ENCODE measurements at places on chromosomes 13 and 19.

DNA sequence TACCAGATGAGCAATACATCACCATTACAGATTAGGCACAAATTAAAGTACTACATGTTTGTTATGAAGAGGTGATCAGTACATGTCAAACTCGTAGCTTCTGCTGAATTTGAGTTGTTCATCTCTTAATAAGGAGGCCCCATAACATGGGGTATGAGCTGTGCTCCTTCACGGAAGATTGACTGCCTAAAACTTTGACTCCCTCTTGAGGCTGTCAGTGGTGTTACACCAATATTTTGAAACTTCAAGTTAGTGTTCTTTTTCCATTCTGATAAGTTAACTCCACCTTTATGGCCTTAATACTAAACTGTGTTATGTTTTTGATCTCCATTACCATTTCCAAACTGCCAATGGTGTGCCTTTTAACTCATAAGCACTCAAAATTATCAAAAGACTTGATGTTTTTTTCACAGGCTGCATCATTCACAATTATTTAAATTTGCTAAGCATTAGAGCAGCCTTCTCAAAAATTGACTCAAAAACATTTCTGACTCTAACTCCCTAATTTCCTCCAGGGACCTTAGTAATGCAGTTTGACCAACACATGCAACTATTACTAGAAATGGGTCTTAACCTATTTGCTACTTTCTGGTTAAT is 1591.5 kb downstream of the PCDH9 start:
- DNase-seq: no peak

DNA sequence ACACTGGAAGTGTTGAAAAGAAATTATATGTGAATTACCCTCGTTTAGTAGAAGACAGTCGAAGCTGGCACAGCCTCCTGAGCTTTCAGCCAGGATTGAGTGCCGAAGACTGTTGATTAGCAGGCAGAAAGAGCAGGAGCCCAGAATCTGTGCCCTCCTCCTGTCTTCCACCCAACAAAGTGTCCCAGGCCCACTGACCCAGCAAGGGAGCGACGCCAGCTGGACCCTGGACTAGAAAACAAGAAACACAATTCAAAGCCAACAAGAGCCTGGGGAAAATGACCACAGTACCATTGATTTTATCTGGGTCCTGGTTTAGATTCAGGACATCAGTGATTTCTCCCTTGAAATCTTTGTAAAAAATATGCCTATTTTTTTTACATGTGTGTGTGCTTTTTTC is 120.7 kb downstream of the RXFP2 start:
- no peak for DNase-seq

DNA sequence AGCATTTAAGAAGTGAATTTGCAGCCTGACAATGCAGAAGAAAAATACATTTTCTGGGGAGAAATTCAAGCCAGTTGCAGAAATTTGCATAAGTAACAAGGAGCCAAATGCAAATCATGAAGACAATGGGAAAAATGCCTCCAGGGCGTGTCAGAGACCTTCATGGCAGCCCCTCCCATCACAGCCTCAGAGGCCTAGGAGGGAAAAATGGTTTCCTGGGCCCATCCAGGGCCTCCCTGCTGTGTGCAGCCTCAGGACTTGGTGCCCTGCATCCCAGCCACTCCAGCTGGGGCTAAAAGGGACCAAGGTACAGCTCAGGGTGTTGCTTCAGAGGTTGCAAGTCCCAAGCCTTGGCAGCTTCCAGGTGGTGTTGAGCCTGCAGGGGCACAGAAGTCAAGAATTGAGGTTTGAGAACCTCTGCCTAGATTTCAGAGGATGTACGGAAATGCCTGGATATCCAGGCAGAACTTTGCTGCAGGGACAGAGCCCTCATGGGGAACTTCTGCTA is 16.7 kb upstream of the ITM2B start:
- DNase-seq: no peak

DNA sequence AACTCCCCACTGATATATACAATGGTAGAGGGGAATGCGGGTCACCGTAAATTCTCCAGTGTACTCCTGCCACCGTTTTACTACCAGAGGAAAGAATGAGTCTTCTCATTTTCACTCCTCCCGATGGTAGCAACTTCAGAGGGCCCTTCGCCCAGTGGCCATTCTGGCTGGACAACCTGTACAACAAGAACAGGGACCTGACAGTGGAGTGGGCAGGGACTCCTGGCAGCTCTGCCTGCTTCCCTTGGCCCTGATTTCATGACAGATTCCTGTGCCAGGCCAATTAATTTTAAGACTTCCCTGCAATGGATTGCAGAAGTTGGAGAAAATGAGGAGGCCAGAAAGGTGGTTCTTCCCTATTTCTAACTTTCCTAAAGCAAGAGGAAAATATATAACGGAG is 148.9 kb downstream of the GPC6 start:
- DNase-seq: no peak

GRCh38 chr19:48362716-48363499 is 832 bp downstream of the TMEM143 start:
- DNase-seq: peak; percentile 88

- no peak for DNase-seq
Observed at GRCh38 chr13:31418186-31418585, 218.4 kb downstream of the B3GLCT start.

DNA sequence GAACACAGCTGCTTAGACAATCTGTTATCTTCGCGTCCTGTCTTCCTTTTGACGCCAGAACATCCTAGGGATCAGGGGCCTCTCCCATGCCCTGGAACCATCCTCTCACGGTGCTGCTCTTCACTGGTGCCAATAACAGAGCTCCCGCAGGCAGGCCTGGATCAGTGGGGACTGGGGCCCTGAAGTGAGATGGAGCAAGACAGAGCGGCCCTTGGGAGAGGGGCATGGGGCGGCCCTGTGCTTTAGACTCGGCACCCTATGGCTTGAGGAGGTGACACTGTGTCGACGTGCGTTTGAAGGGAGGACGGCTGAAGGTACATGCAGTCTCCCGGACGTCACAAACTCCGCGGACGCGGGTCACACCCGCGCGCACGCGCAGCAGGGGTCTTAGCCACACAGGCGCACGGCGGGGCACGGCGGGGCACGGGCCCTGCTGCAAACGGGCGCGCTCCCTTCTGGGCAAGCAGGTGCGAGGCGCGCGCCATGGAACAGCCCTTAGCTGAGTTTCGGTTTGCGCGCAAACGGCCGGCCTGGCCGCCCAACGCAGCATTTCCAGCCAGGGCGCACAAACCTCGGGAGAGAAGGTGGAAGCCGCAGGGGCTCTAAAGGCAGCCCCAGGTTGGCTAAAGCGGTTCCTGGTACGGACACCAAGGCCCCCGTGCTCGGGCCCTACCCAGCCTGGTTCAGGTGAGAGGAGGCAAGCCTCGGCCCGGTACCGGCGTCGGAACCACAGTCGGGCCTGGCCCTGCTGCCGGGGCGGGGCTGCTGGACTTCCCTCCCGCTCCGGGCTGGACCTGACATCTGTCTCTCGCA is 16.5 kb upstream of the RNF17 start:
- DNase-seq: no peak

DNA sequence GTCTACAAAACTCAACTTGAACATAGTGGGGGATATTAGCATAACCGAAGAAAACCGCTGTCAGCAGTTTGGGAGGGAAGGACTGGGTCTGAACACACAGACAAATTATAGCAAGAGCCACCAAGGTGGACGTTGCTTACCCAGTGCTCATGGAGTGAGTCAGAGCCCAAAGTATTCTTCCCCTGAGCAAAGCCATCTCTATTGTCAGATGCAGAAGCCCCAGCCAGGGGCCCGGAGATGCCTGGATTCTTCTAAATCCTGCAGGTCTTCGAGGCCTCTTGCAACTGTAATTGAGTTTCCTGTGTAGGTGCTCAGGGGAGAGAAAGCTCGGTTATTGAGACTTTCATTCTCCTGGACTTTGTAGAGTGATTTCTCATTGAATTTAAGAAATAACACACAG is 384.5 kb downstream of the IRS2 start:
- DNase-seq: no peak

DNA sequence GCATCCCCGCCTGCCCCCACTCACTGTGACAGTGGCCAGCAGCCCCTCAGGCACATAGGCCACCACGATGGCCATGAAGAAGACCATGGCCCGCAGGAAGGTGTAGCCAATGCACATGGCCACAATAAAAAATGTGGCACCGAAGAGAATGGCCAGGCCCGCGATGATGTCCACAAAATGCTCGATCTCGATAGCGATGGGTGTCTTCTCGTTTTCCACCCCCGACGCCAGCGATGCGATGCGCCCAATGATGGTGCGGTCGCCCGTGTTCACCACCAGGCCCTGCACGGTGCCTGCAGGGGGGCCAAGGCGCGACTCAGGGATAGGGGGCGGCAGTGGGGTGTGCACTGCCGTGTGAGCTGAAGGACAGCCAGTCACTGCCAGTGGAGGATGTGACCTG is 3.7 kb downstream of the ATP4A start:
- DNase-seq: no peak

GRCh38 chr19:5038631-5039271 is 69.8 kb downstream of the KDM4B start:
- no peak for DNase-seq

GRCh38 chr19:44260695-44261446 is 1.2 kb downstream of the ZNF233 start:
- no peak for DNase-seq

GRCh38 chr19:35171730-35172129 is 17.2 kb downstream of the FXYD5 start:
- no peak for DNase-seq

DNA sequence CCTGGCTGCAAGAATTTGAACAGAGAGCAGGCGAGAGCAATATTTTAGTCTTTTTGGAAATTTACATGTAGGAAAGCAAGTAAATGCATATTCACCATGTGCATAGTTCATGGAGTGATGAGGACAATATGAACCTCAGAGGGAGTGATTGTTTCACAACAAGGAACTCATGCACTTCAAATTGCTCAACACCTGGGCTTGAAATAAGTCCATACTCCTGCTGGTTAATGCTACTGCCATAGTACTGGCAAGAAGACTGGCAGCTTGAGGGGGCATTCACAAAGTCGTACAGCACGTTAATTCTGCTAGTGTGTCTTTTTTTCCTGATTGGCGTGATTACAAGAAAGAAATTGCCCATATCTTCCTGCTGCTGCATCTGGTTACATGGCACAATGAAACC is 267.6 kb downstream of the PCDH17 start:
- DNase-seq: no peak

DNA sequence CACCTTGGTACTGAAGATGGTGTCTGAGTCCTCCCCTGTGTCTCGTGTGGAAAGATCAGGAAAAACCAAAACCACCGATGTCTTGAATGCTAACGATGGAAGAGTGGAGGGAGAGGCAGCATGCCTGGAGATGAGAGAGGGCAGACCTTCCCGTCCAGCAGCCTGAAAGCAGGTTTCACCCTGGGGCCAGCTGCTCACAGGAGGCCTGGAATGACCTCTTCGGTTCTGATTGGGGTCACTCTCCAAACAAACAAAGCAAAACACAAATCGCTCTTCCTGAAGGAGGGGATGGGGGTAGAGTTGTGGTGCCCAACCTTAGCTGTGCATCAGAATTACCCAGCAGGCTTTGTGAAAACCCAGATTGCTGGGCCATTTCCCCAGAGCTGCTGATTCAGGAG is 142.3 kb upstream of the SOX1 start:
- DNase-seq: no peak

DNA sequence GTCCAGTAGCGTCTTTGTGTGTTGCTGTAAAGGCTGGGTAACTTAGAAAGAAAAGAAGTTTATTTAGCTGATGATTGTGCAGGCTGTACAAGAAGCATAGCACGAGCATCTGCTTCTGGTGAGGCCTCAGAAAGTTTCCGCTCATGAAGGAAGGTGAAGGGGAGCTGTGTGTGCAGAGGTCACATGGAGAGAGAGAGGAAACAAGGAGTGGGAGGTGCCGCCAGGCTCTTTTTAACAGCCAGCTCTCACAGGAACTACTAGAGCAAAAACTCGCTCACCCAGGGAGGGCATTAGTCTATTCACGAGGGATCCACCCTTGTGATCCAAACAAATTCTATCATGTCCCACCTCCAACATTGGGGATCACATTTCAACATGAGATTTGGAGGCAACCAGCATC is 99.8 kb downstream of the GPR12 start:
- no peak for DNase-seq

DNA sequence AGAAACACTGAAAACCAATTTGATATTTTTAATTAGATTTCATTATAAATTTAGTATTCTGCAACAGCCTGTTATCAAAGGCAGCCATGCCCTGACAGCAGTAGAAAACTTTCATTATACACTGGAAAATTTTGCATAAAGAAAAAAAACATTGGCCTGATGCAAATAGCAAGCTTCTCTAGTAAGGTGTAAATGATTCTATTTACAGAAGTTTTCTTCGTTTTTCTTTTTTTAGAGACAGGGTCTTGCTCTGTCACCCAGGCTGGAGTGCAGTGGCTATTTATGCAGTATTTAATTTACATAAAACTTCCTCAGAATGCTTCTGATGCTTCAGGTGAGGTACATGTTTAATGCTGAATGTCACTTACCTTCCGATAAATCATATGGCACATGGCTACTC is 67.0 kb downstream of the ABCC4 start:
- no peak for DNase-seq

GRCh38 chr19:14363183-14364097 is 17.8 kb upstream of the ADGRE5 start:
- peak; percentile 43 for DNase-seq

GRCh38 chr13:61880578-61881283 is 465.1 kb upstream of the PCDH20 start:
- peak; percentile 4 for DNase-seq

- DNase-seq: no peak
Observed at GRCh38 chr13:66296875-66297274, 933.3 kb downstream of the PCDH9 start.

DNA sequence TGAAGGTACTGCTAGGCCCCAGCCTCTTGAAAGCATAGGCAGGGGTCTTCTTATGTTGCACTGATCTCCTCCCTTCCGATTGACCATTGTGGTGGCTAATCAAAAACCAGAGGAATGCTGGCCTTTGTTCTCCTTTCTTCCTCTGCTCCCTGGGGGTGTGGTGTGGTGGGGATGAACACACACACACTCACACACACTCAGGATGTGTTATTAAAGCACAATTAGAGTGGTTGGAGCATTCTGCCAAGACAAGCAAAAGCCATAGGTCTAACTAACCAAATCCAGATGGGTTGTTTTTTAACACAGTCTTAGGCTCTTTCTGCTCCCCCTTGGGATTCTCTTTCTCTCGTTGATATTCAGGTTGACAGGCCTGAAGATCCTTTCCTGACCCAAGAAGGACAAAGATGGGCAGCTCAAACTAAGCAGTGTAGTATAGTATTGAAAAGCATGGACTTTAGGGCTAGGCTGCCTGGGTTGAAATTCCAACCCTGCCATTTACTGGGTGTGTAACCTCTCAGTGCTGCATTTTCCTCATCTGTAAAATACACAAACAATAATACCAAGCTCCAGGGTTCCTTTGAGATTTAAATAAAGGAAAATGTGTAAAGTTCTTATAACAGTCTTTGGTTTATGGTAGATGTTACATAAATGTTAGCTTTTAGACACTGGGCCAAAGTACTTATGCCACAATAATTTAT is 25.5 kb upstream of the DGKH start:
- DNase-seq: no peak

- DNase-seq: no peak
Observed at GRCh38 chr13:49354719-49355118, 89.1 kb downstream of the CAB39L start.

- no peak for DNase-seq
Observed at GRCh38 chr13:77565635-77566034, 30.1 kb downstream of the SCEL start.

- no peak for DNase-seq
Observed at GRCh38 chr13:107057028-107057631, 489.2 kb upstream of the ARGLU1 start.
